Natural killer cell treated with Interleukin-12 subunit alpha and Interleukin-12 subunit beta and Interleukin-15 and Interleukin-18, amount 100 ng/mL, for 72 hours (primary cell): ENCODE measurements at places on chromosomes 16 and 17.
A peak's percentile ranks its signal among the peaks of the same experiment; 100 is the strongest.

DNA sequence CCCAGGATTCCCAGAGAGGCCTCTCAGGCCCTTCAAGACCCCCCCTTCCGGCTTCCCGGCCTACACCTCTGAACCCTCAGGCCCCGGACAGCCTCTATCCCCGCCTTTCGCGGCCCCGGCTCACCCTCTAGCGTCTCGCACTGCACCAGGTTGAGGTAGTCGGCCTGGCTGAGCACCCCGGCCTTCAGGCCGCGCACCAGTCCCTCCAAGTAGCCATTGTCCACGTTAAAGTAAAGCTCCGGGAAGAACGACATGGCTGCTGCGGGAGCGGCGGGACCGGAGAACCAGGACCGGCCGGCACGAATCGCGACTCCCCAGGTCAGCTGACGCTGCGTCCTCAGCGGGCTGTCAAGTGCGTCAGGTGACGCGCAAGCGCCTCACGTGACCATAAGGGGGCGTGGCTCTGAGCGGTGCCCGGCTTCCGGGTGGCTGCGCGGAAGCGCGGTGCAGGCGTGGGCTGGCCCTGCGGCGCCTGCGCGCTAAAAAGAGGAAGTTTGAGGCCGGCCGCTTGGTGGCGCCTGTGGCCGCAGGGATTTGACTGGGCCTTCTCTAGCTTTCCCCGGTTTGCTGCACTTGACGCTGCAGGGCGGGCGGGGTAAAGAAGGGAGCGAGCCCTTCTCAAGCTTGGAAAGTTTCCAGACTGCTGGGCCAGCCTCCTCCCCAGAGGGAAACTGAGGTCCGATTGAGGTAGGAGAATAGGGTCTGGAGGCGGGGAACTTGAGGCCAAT lies at the start of gene ATP6V0D1:
Gene ATP6V0D1 (minus strand): TSS at position 325 of the 728 bp plus-strand sequence. CDS start 71 bp downstream, at position 254.
- no peaks in the 10 kb centered on the region for H3K27me3 ChIP-seq
- H3K27ac ChIP-seq: peak within 1 kb of the TSS; percentile 99
- H3K36me3 ChIP-seq: no peaks in the 10 kb centered on the region
- peak; percentile 99 for DNase-seq
- peaks cover 31% of the 10 kb centered on the region for H3K4me1 ChIP-seq

GRCh38 chr16:48505705-48506104 lies 104.3 kb downstream of the N4BP1 start:
- H3K4me1 ChIP-seq: peaks cover 2% of the 10 kb centered on the region
- DNase-seq: no peak
- H3K27ac ChIP-seq: no peak overlapping the region
- H3K27me3 ChIP-seq: no peaks in the 10 kb centered on the region
- no peaks in the 10 kb centered on the region for H3K36me3 ChIP-seq
- no peak overlapping the region for H3K4me3 ChIP-seq

DNA sequence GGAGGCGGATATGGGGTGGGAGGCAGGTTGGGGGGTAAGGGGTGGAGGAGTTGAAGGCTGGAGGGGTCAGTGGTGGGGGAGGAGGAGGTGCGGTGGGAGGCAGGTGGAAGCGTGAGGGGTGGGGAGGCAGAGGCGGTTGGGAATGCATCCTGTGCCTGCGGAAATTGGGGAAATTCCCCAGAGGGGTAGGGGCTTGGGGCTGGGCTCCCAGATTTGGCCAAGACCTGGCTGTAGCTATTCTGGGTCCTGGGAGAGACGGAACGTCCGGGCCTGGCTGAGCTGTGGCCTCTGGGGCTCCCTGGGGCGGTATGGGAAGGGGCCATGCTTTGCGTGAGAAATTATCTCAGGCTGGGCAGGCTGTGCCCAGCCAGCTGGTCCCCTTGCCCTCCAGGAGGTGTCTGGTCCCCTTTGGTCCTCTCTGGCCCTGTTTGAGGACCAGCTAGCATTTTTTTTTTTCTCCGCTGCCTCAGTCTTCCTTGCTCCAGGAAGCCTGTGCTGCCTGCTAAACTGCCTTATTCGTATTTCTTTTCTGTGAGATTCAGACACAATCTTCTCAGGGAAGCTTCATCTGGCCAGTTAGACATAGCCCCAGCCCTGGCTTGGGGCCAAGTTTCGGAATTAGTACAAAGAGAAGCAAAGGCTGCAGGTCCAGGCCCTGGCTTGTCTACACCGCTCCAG lies 7.3 kb upstream of the TRPV2 start:
- H3K27ac ChIP-seq: no peak overlapping the region
- H3K36me3 ChIP-seq: no peaks in the 10 kb centered on the region
- H3K4me1 ChIP-seq: no peaks in the 10 kb centered on the region
- H3K4me3 ChIP-seq: peak overlapping the region; percentile 48
- peaks cover 7% of the 10 kb centered on the region for H3K27me3 ChIP-seq
- DNase-seq: no peak

- H3K27ac ChIP-seq: no peak overlapping the region
- H3K27me3 ChIP-seq: peaks cover 9% of the 10 kb centered on the region
- no peaks in the 10 kb centered on the region for H3K36me3 ChIP-seq
- no peak for DNase-seq
Observed at GRCh38 chr16:66286527-66286926, 80.0 kb upstream of the CDH5 start.

GRCh38 chr16:79687249-79688130 lies 87.0 kb upstream of the MAF start:
- no peaks in the 10 kb centered on the region for H3K4me1 ChIP-seq

DNA sequence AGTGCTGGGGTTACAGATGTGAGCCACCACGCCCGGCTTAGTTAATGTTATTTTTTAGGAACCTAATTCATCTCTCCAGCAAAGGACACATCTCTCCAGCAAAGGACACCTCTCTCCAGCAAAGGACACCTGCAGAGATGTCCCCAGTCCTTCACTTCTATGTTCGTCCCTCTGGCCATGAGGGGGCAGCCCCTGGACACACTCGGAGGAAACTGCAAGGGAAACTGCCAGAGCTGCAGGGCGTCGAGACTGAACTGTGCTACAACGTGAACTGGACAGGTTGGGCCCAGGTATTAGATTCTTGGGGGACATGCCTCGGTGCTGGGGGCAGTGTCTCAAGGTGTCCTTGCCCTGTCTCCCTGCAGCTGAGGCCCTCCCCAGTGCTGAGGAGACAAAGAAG lies 4.7 kb downstream of the PFAS start:
- DNase-seq: no peak
- H3K27ac ChIP-seq: no peak overlapping the region
- H3K4me1 ChIP-seq: peaks cover 20% of the 10 kb centered on the region
- H3K36me3 ChIP-seq: peaks cover 7% of the 10 kb centered on the region
- no peak overlapping the region for H3K4me3 ChIP-seq

- DNase-seq: no peak
- H3K4me1 ChIP-seq: no peaks in the 10 kb centered on the region
- H3K36me3 ChIP-seq: peaks cover 4% of the 10 kb centered on the region
- no peak overlapping the region for H3K4me3 ChIP-seq
- H3K27me3 ChIP-seq: peaks cover 25% of the 10 kb centered on the region
Observed at GRCh38 chr16:80034469-80034826, 433.9 kb upstream of the MAF start.

- H3K27me3 ChIP-seq: no peaks in the 10 kb centered on the region
- DNase-seq: no peak
- no peaks in the 10 kb centered on the region for H3K36me3 ChIP-seq
- peaks cover 21% of the 10 kb centered on the region for H3K4me1 ChIP-seq
- H3K27ac ChIP-seq: no peak overlapping the region
Observed at GRCh38 chr17:76676629-76677028, 33.1 kb upstream of the ST6GALNAC1 start.

GRCh38 chr16:69821844-69822173 lies 59.7 kb downstream of the WWP2 start:
- peaks cover 8% of the 10 kb centered on the region for H3K36me3 ChIP-seq
- no peak overlapping the region for H3K27ac ChIP-seq
- H3K27me3 ChIP-seq: no peaks in the 10 kb centered on the region
- DNase-seq: no peak
- H3K4me1 ChIP-seq: peaks cover 19% of the 10 kb centered on the region
- no peak overlapping the region for H3K4me3 ChIP-seq

DNA sequence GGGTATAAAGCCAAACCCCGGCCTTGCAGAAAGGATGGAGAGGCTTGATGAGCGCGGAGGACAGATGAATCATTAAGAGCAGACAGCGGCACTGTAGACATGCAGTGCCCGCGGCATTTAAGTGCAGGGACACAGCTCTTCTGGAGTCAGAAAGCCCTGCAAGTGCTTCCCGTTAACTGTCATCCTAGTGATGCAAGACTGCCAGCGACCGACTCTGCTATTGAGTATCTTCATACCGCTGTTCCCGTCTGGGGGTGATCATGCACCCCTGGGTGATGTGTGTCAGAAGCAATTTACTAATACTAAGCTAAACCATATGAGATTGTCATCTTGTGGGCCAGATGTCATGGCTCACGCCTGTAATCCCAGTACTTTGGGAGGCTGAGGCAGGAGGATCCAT lies 101.0 kb downstream of the ABCC6 start:
- H3K36me3 ChIP-seq: peaks cover 32% of the 10 kb centered on the region
- no peak overlapping the region for H3K27ac ChIP-seq
- no peak overlapping the region for H3K4me3 ChIP-seq

- no peaks in the 10 kb centered on the region for H3K36me3 ChIP-seq
- DNase-seq: peak; percentile 77
- H3K27me3 ChIP-seq: no peaks in the 10 kb centered on the region
- peak within 1 kb of the TSS; percentile 65 for H3K27ac ChIP-seq
Observed at GRCh38 chr16:30395155-30395991, at the start of gene ZNF48. ZNF48 (plus strand) TSS chr16:30395420; CDS start chr16:30395795, 375 bp downstream.

GRCh38 chr17:43769426-43769825 lies 9.4 kb downstream of the DUSP3 start:
- H3K36me3 ChIP-seq: no peaks in the 10 kb centered on the region
- H3K27ac ChIP-seq: no peak overlapping the region
- H3K4me1 ChIP-seq: peaks cover 25% of the 10 kb centered on the region
- no peak overlapping the region for H3K4me3 ChIP-seq
- no peaks in the 10 kb centered on the region for H3K27me3 ChIP-seq

DNA sequence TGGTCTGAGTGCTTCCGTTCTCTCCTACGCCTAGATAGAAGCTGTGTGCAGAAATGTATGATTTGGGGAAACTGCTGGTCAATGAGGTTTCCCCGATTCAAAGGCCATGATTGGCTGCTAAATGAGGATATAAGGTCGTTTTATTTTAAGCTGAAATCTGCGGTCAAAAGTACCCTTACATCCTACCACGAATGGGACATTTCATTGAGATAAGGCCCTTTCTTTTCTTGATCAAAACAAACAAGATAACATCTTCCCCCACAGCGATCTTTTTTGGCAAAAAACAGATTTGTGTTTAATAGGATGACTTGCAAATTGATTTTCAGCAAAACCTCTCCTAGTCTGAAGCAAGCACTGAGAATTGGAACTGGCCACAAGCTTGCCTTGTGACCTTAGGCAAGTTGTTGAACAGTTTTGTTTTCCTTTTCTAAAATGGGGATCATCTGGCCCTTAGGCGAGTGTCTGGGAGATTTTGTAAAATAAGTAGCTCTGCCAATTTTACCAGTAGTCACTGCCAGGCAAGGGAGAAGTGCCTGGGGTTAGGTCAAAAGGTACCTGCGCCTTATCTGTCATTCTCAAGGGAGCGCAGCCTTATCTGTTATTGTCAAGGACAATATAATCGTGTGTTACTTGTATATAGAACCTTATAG lies 635 bp downstream of the SCPEP1 start:
- H3K36me3 ChIP-seq: no peaks in the 10 kb centered on the region
- peak overlapping the region; percentile 90 for H3K4me3 ChIP-seq
- peak overlapping the region; percentile 42 for H3K27ac ChIP-seq
- DNase-seq: no peak
- H3K4me1 ChIP-seq: peaks cover 16% of the 10 kb centered on the region
- H3K27me3 ChIP-seq: peaks cover 8% of the 10 kb centered on the region

DNA sequence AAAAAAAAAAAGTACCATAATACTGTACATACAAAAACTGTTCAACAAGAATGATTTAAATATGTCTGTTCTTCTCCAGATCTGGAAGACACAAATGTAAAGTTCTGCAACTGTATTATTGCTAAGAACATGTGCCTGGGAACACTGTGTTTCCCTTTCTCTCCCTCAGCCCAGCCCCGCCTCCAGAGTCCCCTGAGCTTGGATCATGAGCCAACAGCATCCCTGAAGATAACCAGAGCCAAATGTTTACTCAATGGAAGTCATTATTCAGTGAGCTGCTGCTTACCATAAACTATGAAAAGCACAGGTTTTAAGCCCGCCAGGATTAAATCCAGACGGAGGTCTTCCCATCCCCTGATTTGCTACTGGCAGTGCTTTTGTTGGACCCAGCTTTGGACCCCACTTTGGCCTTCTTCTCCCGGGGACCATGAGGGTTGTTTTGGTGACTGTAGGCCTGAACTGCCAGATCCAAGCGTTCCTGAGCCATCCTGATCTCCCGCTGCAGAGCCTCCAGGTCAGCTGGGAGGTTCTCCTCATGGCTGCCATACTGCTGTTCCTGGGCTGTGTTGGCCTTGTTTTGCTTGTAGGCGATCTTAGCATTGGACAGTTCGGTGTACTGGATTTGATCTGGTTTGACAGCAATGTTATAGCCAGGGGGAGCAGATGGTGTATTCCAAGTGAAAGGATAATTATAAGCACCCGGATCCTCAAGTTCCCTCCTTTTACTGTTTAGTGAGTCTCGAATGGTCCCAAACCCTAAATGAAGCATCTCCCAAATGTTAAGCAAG lies 25.6 kb downstream of the GJC1 start:
- peaks cover 15% of the 10 kb centered on the region for H3K27me3 ChIP-seq
- H3K36me3 ChIP-seq: no peaks in the 10 kb centered on the region
- DNase-seq: no peak
- no peaks in the 10 kb centered on the region for H3K4me1 ChIP-seq
- H3K4me3 ChIP-seq: no peak overlapping the region
- H3K27ac ChIP-seq: no peak overlapping the region

DNA sequence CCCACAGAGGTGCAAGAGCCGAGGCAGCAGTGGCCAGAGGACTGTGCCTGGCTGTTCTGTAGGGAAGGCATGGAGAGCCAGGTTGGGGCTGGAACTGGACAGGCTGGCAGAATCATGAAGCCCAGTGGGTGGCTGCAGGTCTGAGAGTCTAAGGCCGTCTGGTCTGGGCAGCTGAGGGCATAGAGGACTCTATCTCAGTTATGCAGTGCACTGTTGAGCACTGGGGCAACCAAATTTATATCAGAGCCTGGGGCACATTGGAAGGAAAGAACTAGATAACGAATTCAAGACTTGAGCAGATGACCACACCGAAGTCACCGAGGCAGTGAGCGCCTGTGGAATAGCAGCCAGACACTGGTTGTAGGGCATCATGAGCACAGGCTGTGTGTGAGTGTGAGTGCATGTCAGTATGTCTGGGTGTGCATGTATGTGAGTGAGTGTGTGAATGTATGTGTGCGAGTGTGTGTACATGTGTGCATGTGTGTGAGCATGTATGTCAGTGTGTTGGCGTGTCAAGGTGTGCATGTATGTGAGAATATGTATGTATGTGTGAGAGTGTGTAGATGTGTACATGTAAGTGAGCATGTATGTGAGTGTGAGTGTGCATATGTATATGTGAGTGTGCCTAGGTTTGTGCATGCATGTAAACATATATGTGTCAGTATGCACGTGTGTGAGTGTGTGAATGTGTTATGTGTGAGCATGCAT lies 37.0 kb downstream of the RGS9 start:
- H3K27me3 ChIP-seq: no peaks in the 10 kb centered on the region
- H3K4me3 ChIP-seq: no peak overlapping the region
- H3K36me3 ChIP-seq: peaks cover 13% of the 10 kb centered on the region
- DNase-seq: no peak
- no peak overlapping the region for H3K27ac ChIP-seq

GRCh38 chr17:66138120-66138519 lies 53.8 kb downstream of the CEP112 start:
- peaks cover 2% of the 10 kb centered on the region for H3K27me3 ChIP-seq
- H3K4me3 ChIP-seq: no peak overlapping the region
- H3K27ac ChIP-seq: no peak overlapping the region
- no peaks in the 10 kb centered on the region for H3K4me1 ChIP-seq
